Activated gamma-delta T cell treated with Interleukin-2 at 50 U/mL for 16 hours (primary cell): ENCODE measurements at places on chromosomes 16 and 17.
A peak's percentile ranks its signal among the peaks of the same experiment; 100 is the strongest.

DNA sequence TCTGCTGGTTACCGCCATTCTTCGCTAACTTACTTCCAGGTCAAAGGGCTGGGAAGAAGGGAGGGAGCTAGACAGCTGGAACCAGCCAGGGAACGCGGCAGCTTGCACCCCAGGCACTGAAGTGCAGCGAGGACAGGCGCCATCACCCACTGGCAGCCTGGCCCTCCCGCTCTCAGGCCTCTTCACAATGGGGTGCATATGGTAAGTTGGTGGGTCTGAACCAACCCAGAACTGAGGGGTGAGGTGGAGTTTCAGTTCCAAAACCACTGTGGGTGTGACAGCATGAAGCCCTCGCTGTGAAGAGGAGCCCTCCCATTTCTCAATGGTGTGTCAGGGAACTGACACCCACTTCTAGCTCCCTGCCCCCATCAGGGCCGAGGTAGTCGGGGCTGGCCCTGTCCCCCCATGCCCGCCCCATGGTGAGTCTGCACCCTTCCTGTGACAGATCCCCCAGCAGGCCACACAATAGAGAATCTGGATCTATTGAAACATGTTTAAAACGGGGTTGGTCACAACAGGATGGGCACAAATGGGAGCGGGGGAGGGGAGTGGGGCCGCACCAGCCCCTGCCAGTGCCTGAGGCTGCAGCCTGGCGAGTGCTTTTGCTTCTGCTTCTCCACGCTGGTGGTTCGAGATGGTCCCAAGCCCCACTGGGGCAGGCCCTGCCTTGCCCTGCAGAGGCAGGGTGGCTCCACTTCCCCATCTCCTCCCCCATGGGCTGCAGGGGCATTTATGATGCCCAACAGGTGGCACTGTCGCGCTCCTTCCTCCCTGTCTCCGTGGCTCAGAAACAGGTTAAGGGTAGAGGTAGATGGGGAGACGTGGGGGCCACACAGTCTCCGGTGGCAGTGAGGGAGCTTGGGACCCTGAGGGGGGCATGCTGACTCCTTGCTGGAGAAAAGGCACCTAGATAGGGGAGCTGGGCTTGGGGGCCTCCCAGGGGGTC, 2.3 kb downstream of the LIMD2 start:
- peak; percentile 84 for DNase-seq

DNA sequence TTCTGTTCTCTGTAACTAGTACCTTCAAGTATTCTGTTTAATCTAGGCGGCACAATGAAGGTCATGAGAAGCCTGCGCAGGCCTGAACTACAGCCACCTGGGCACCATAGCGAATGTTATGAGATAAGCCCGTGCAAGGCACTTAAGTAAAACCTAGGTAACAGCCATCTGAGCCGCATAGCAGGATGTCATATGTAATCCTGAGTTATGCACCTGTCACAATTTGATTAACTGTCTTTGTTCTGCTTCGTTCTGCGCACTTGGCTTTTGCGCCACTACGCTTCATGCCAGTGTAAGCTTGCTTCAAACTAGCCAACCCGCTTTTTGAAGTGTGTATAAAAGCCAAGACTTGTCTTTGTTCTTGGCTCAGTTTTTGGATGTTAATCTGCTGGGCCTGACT, 449.8 kb downstream of the KCNJ18 start:
- DNase-seq: no peak

- peak; percentile 33 for DNase-seq
Observed at GRCh38 chr17:3535253-3535995, 22.2 kb downstream of the TRPV3 start.

GRCh38 chr16:27960619-27961295, 102.8 kb downstream of the GSG1L start:
- no peak for DNase-seq

GRCh38 chr17:72699545-72699944, 392.9 kb downstream of the SLC39A11 start:
- DNase-seq: no peak

DNA sequence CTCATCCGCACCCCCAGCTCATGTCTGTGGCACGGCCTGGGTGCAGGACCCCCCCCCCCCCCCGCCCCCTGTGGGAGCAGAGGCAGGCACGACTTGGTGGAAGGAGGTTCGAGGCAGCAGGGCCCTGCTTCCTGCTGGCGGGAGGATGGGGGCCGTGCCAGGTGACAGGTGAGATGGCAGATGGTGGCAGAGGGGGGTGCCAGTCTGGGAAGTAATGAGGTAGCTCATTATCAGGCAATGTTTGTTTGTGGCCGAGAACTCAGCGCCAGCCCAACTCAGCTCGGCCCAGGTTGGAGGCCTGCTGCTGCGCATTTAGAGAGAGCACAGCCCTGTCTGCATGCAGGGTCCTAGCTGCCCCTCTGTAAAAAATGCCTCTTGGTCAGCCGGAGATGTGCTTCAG, 40.1 kb upstream of the JPH3 start:
- no peak for DNase-seq

DNA sequence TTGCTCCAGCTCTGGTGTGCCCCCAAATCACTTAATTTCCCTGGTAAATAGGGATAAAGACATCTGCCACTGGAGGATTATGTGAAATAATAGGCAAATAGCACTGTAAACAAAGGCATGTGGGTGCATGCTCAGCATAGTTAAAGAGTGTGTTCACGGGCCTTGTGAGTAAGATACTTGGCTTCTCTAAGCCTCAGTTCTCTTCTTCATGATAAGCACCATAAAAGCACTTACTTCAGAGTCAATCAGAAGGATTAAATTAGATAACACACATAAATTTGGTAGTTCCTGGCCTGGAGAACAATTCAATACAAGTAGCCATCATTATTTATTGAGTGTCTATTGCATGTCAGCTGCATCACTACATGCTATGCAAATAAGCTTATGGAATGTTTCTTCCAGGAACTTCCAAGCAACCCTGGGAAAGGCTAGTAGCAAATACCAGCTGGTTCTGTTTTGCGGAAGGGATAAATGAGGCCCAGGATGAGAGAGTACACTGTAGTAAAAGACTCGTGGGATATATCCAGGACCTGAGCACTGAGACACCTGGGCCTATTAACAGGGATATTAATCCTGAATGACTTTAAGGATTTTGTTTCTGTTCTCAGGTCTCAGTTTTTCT, 14.5 kb downstream of the CCL11 start:
- no peak for DNase-seq

DNA sequence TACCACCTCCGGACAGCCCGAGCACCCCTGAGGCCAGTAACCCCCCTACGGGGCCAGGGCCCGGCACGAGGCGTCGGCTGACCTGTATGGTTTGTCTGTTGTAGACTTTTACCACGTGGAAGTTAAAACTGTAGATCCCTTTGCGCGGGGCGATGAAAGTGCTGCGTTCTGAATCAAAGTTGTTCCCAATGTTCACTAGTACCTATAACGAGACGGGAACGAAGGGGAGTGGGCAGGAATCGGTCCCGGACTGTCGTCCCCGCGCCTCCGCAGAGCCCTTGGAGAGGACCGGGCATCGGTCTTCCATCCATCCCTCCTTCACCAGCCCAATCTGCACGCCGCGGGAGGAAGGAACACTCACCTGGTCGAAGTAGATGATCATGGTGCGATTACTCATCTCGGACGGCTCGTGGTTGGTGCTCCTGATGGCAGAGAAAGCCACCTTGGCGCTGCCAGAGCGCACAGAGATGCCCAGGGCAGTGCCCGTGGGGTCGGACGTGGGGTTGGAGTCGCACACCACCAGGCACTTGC, 732 bp downstream of the CBLN1 start:
- no peak for DNase-seq

GRCh38 chr16:25051406-25052150, 36.4 kb upstream of the ARHGAP17 start:
- no peak for DNase-seq

DNA sequence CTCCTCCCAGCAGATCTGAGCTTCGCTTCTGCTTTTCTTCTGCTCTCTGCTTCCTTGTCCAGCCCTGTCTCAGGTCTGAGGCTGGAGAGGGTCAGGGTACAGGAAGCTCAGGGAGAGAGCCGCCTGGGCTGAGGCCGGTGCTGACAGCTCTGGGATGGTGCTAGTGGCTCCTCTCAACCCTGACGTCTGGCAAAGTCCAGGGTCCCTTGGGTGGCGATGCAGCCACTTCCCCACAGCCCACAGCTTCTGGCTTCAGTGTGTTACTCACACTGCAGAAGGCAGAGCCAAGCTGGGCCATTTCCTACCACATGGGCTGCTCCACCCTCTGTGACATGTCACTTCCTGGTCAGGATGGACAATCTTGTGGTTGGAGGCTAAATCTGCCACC, at the start of gene CD300C:
TSS of gene CD300C (minus strand) at position 273 of the 388 bp plus-strand sequence. CDS start 333 bp downstream, outside the sequence.
- no peak for DNase-seq

DNA sequence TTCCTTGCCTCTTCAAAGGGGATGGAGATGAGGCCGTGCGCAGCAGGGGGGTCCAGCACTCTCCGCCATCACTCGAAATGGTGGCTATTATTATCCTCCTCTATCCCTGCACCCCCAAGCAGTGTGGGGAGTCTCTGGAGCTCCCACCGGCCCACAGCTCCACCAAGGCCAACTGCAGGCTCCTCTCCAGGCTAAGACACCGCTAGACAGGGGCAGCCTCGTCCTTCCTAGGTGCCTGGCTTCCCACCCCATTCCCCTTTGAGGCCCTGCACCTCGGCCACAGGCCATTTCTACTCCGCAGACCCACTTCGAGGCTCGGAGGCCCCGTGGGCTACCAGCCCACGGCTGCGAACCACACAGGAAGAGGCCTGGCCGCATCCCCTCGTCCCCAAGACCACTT, 39.6 kb upstream of the PABPN1L start:
- DNase-seq: no peak

DNA sequence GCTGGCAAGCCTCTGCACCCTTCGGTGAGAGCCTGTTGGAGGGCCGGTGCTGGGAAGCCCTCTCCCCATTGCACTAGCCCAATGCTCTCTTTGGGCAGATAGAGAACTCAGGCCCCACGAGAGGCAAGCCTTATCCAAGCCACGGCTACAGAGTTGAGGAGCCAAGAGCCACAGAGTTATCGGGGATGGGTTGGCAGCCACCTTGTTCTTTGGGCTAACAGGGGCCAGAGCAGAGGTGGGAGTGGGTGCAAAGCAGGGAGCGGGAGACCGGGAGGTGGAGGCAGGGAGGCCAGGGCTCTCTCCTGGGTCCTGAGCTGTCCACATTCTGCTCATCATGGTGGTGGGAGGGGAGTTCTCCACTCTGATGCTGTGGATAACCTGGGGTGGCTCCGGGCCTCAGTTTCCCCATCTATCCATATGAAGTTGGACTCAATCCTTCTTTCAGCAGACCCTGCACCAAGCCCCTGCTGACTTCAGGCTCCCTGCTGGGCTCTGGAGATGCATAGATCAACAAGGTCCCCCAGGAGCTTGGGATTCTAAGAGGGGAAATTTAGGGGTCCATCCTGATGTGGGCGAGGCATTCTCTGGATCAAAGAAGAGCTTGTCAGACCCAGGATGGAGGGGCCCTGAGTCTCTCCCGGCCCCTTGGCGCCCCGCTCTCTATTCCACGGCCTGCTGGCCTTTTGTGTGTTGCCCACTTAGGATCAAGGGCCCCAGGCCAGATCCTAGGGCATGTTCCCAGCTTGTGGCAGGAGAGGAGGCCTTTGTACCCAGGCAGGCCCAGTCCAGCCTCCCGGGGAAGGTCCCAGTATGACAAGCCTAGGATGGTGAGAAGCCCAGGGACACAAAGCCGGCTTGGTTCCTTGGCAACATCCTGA, 557 bp upstream of the CX3CL1 start:
- no peak for DNase-seq

GRCh38 chr17:21375162-21375560, 996 bp upstream of the KCNJ12 start:
- DNase-seq: no peak

DNA sequence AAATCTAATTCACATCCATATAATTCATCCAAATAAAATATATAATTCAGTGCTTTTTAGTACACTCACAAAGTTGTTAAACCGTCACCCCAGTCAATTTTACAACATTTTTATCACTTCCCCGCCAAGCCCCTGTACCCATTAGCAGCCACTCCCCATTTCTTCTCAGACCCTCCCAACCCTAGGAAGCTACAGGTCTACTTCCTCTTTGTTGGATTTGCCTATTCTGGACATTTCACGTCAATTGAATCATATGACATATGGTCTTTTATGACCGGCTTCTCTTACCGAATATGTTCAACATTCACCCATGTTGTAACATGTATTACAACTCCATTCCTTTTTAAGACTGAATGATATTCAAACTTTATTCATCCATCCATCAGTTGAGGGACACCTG, 19.9 kb upstream of the MLKL start:
- no peak for DNase-seq

DNA sequence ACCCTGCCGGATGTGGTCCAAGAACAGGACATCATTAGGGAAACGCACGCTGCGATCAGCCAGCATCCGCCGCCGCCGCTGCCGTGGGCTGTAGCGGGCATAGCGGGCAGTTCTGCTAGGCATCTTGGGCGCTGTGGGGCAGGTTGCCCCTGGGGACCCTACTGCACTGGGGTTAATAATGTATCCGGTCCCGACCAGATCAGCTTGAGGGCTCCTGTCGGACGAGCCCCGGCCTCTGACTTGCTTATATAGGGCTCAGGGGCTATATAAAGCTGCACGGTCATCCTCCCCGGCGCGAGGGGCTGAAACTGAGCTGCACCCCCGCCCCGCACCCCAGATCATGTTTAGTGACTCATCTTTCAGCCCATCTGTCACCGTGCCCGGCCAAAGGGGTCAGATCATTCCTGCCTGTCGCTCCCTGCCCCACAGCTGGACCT, at the start of gene PPP1R27:
TSS of gene PPP1R27 (minus strand) at position 220 of the 437 bp plus-strand sequence. CDS start at position 123, 97 bp downstream.
- no peak for DNase-seq
